Putamen (tissue), 1 donor: ENCODE measurements at places on chromosomes 5 and 9.

DNA sequence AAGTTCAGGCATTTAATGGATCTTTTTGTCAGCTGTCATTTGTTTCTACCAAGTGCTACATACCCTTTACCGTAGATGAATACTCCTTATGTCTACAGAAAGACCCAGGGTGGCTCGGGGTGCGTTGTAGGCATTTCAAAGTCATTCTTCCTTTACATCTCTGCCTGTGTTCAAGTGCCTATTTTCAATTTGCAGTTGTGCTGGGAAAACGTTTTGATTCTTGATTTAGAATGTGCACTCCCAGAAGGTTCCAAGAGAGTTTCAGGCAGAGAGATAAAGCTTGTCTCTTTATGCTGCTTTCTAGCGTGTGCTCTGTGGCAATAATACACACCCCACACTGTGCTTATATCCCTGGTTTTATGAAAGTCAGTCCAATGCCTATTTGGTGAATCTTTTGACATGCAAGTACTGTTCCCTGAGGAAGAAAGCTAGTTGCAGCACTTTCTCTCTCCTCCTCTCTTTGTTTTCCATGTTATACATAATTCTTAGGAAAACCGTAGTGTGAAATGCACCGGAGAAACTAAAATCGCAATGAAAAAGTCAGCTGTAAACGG is 828.1 kb upstream of the ZNF608 start:
- DNase-seq = no peak

GRCh38 chr5:93017849-93018248 is 563.2 kb downstream of the NR2F1-AS1 start:
- DNase-seq = no peak

DNA sequence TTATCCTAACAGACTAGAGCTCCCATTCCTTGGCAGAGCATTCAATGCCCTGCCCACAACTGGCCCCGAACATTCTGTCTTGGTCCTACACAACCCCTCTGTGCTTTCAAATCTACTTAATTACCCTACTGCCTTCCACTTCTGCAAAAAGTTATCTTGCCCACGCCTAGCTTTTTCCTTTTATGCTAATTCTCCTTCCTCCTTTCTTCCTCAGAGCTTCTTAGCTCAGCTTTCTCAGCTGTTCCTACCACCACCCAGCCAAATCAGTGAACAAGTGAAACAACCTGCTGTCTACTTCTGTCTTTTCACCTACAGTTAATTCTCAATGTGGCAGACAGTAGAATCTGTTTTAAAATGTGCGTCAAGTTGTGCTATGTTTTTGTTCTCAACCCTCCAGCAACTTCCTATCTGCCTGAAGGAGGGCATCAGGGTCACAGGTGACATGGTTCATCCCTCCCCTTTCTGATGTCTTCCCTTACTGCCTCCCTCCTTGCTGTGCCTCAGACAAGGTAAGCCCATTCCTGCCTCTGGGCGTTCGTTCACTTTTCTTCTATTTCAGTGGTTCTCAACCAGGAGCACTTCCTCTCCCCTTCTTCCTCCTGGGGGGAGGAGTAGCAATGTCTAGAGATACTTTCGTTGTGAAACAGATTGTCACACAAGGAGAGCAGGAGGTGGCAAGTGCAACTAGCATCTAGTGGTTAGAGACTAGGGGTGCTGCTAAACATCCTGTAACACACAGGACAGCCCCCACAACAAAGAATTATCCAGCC is 1.3 kb upstream of the REEP5 start:
- peak; percentile 19 for DNase-seq

GRCh38 chr5:16981700-16982099 is 45.6 kb upstream of the MYO10 start:
- no peak for DNase-seq

- DNase-seq = no peak
These were observed 98.2 kb downstream of the USP20 start for GRCh38 chr9:129933185-129934040.

- DNase-seq = no peak
These were observed 64.2 kb upstream of the GPR151 start for GRCh38 chr5:146580237-146580636.

- DNase-seq = no peak
These were observed 74.1 kb downstream of the FNBP1 start for GRCh38 chr9:129968690-129969485.

- no peak for DNase-seq
These were observed 52.4 kb downstream of the CDC14B start for GRCh38 chr9:96567203-96567700.

GRCh38 chr5:59588922-59589321 is 304.6 kb downstream of the PDE4D start:
- DNase-seq = no peak

GRCh38 chr9:81431641-81432040 is 257.7 kb downstream of the TLE1 start:
- no peak for DNase-seq
